A549 treated with Mapracorat at 1 μM for 4 hours (cell line): ENCODE measurements at places on chromosomes 2 and 18. TPM values are rescaled to one million over a fixed set of nuclear protein-coding genes. Genes with fewer than 3 reads are reported as not detected.

SCN7A gene
- total RNA-seq, result not detected in 5 replicates

RESP18 gene
- not detected in 5 replicates for total RNA-seq

ADAM23 gene
- total RNA-seq, result 8.4 to 10.2 TPM (median 9.2 TPM) in 5 replicates

ILKAP gene
- 36.1 to 43.6 TPM (median 39.9 TPM) in 5 replicates for total RNA-seq

ALLC gene
- total RNA-seq, result 0.07 TPM in 1 of 5 replicates, not detected in the others

PKDCC gene
- total RNA-seq, result 19.0 to 22.8 TPM (median 21.8 TPM) in 5 replicates

LRRTM1 gene
- total RNA-seq, result not detected in 5 replicates

CTNNA2 gene
- total RNA-seq, result 0.23 to 0.49 TPM (median 0.40 TPM) in 5 replicates

POTEJ gene
- not detected in 5 replicates for total RNA-seq

PARD3B gene
- 0.62 to 1.1 TPM (median 1.0 TPM) in 5 replicates for total RNA-seq

EFR3B gene
- total RNA-seq, result 10.0 to 10.5 TPM (median 10.3 TPM) in 5 replicates

TBR1 gene
- 0.03 to 0.08 TPM in 2 of 5 replicates, not detected in the others for total RNA-seq

YWHAQ gene
- total RNA-seq, result 887 to 1,003 TPM (median 952 TPM) in 5 replicates

CHRNG gene
- not detected in 5 replicates for total RNA-seq

CCDC74A gene
- total RNA-seq, result 11.8 to 17.2 TPM (median 16.6 TPM) in 5 replicates

FOSL2 gene
- total RNA-seq, result 57.1 to 78.1 TPM (median 67.6 TPM) in 5 replicates

ROCK1 gene
- 15.8 to 21.8 TPM (median 20.6 TPM) in 5 replicates for total RNA-seq

DHRS9 gene
- 2.7 to 4.3 TPM (median 3.4 TPM) in 5 replicates for total RNA-seq

KCNIP3 gene
- total RNA-seq, result 0.97 to 2.3 TPM (median 2.1 TPM) in 5 replicates

SLC5A7 gene
- total RNA-seq, result not detected in 5 replicates

GAD1 gene
- total RNA-seq, result 0.26 to 0.83 TPM (median 0.76 TPM) in 5 replicates

COLEC12 gene
- total RNA-seq, result 0.03 to 0.11 TPM (median 0.06 TPM) in 5 replicates

NR4A2 gene
- total RNA-seq, result 1.4 to 3.0 TPM (median 2.1 TPM) in 5 replicates

FKBP7 gene
- 7.9 to 12.8 TPM (median 9.7 TPM) in 5 replicates for total RNA-seq

LAPTM4A gene
- 224 to 309 TPM (median 282 TPM) in 5 replicates for total RNA-seq

CDK15 gene
- not detected in 5 replicates for total RNA-seq

UGT1A8 gene
- total RNA-seq, result 0.06 TPM in 1 of 5 replicates, not detected in the others

ARHGAP28 gene
- total RNA-seq, result 0.02 to 0.49 TPM (median 0.12 TPM) in 3 of 5 replicates, not detected in the others

TLX2 gene
- 0.19 to 0.58 TPM (median 0.33 TPM) in 5 replicates for total RNA-seq

MBD1 gene
- 26.4 to 35.2 TPM (median 33.5 TPM) in 5 replicates for total RNA-seq

ALK gene
- total RNA-seq, result not detected in 5 replicates

LIPG gene
- 0.16 to 0.41 TPM (median 0.21 TPM) in 5 replicates for total RNA-seq

DNAJC27 gene
- 1.7 to 3.1 TPM (median 1.9 TPM) in 5 replicates for total RNA-seq

MATN3 gene
- total RNA-seq, result 10.6 to 17.7 TPM (median 15.6 TPM) in 5 replicates

SERPINB10 gene
- not detected in 5 replicates for total RNA-seq

PLCL1 gene
- not detected in 5 replicates for total RNA-seq

CD8B2 gene
- total RNA-seq, result not detected in 5 replicates

LAMA3 gene
- total RNA-seq, result 43.8 to 64.9 TPM (median 60.1 TPM) in 5 replicates

SKOR2 gene
- not detected in 5 replicates for total RNA-seq
